ENCODE measurements at places on chromosomes 3 and 15. TPM values are rescaled to one million over a fixed set of nuclear protein-coding genes. Genes with fewer than 3 reads are reported as not detected.

The FETUB gene
- not detected for total RNA-seq

The ADAMTS9 gene
- total RNA-seq = 24.1 TPM

The CHRNA5 gene
- total RNA-seq = 11.4 TPM

The GP9 gene
- not detected for total RNA-seq

The REC114 gene
- total RNA-seq = not detected

The IL17RE gene
- under 0.01 TPM for total RNA-seq

The DAZL gene
- total RNA-seq = not detected

The IGSF11 gene
- 10.2 TPM for total RNA-seq

The C2CD4B gene
- total RNA-seq = 0.41 TPM

The ILDR1 gene
- not detected for total RNA-seq

The TXNRD3 gene
- total RNA-seq = 19.2 TPM

The ZNF385D gene
- total RNA-seq = 17.5 TPM

The PRRT3 gene
- total RNA-seq = 4.1 TPM

The GNAI2 gene
- 97.0 TPM for total RNA-seq

The CHST13 gene
- under 0.01 TPM for total RNA-seq

The TNIK gene
- total RNA-seq = 75.4 TPM

The CAV3 gene
- not detected for total RNA-seq

The GOLGA6L7 gene
- total RNA-seq = not detected

The HRG gene
- total RNA-seq = not detected

The SCG5 gene
- total RNA-seq = 136 TPM

The ARNT2 gene
- 43.2 TPM for total RNA-seq

The KLHL40 gene
- 0.41 TPM for total RNA-seq

The LYZL4 gene
- total RNA-seq = not detected

The GOLGA8H gene
- 0.41 TPM for total RNA-seq

The LRRC31 gene
- under 0.01 TPM for total RNA-seq

The SLC22A13 gene
- under 0.01 TPM for total RNA-seq

The COPG1 gene
- total RNA-seq = 137 TPM

The ARGFX gene
- total RNA-seq = not detected

The MESP2 gene
- not detected for total RNA-seq

The UROC1 gene
- not detected for total RNA-seq

The RPUSD3 gene
- 13.9 TPM for total RNA-seq

All from frontal cortex (tissue), 4 donors.